ENCODE measurements at places on chromosomes 4 and X.

GRCh38 chr4:139841464-139842195 is 176.0 kb downstream of the MGST2 start:
- DNase-seq = no peak

DNA sequence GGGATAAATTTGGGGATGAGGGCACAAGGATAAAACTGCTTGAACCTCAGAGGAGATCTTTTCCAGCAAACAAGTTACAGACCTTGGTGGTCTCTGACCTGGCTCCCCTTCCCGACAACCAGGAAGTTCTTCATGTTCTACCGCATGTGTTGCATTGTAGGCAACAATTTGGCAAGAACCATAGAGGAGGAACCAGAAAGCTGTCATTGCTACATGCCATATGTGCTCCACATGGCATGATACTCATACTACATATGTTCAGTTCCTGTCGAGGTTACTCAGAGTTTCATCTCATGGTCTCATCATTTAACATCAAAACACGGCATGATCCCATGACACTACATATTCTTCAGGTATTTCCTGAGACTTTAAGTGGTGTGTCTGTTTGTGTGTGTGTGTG is 235.9 kb downstream of the OR13H1 start:
- no peak for DNase-seq

- no peak for DNase-seq
Measured at GRCh38 chrX:47644557-47645091, 5.7 kb downstream of the ELK1 start.

GRCh38 chr4:62235911-62236310 is 1035.8 kb downstream of the ADGRL3 start:
- DNase-seq = no peak

- no peak for DNase-seq
Measured at GRCh38 chr4:55355555-55355954, 9.5 kb downstream of the SRD5A3 start.
